ENCODE measurements at places on chromosomes 2 and 18.

DNA sequence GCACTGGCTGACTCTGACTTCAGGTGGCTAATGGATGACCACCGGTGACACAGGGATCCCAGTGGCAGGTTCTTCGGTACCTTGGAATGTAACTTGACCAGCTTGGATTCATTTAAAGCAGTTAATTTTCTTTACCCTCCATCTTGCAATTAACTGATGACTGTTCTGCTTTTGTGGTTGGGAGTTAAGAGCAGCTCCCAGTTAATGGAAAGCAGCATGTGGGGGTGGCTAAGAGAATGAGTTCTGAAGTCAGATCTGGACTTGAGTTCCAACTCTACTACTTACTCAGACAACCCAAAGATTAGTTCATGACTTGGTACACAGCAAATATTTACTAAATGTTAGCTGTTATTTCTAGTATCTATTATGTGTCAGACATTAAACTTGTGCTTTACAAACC, 58.5 kb downstream of the FAM228A start:
- no peak for DNase-seq

DNA sequence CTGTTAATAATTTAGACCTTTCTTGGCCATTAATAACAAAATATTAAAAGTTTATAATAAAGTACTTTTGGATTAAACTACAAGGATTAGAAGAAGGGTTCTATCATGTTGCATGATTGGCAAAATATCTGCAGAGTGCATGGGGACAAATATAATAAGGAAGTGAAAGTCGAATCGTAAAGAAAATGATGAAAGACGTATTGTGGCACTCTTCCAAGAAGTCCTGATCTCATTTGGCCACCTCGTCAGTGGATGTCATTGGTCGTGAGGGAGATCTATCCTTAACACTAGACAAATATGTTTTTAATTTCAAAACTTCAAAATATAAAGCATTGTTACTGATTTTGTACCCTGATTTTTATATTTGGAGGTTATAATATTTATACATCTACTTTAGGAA, 197.7 kb upstream of the STON1 start:
- no peak for DNase-seq

DNA sequence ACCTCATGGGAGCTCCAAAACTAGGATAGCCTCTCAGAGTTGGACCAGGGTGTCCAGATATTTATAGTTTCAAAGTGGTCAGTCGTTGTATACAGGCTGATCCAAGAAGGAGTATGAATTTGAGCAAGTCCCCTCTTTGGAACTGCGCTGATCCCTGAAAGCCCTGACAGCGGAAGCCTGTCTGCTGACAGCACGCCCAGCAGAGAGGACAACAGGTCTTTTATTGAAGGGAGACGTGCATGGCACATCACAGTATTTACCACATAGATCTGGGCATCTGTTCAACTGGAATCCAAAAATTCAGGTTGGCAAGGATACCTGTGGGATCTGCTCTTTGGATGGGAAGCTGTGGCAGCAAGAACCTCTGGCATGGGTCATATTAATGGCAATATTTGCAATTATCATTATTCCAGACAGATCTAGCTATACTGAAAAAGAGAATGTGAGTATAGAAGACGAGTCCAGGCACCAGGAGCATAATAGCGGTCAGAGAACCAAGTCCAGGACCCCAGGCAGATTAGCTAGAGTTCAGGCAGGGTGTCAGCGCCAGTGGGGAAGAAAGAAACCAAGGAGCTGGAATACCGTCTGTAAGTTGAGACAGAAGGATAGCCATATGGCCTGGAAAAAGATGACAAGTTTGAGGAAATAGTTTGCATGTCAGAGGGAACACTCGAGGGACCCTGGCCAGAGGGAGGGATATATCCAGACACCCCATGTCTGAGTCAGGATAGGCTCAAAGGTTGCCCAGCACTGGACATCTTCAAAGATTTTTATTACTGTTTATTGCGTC, 260.4 kb upstream of the FANCL start:
- no peak for DNase-seq

- DNase-seq, result no peak
These were observed 36.5 kb upstream of the HPCAL1 start for GRCh38 chr2:10266133-10266620.

GRCh38 chr2:119482481-119483394, 41.5 kb downstream of the SCTR start:
- DNase-seq, result no peak

GRCh38 chr2:27095745-27096651, 9.4 kb downstream of the KHK start:
- peak; percentile 72 for DNase-seq

- DNase-seq, result no peak
These were observed 143.7 kb downstream of the CERS6 start for GRCh38 chr2:168599738-168600137.

DNA sequence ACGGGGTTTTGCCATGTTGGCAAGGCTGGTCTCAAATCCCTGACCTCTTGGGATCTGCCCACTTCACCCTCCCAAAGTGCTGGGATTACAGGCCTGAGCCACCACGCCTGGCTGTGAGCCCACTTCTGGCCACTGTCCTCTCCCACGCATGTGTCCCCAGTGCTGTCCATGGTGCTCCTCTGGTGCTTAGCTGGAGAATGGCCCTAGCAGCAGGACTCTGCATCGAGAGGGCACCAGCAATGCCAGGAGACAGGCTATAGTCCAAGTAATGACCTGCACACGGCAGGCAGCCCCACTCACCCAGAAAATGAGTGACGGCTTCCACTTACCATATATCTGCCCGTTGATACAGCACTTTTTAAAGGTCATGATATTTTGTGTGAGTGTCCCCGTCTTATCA, 66.3 kb upstream of the NARS1 start:
- no peak for DNase-seq

GRCh38 chr2:238380336-238380735, 46.4 kb upstream of the ASB1 start:
- DNase-seq, result no peak

DNA sequence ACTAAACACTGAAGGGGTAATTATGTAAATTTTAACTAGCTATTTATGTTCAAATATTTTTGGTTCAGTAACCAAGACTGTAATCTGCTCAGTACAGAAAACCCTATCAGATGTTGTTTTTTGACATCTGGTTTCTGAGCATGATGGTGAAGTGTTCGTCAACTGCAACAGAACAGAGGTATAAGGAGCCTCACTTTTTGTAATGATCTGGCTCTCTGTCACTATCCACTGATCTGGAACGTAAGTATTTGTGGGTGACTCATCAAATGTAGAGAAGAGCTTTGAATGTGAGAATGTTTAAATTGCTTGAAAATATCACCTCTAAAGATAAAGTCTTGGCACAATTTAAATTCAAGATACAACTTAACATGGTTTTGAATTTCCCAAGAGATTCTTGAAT, 213.6 kb upstream of the FAM98A start:
- no peak for DNase-seq

- no peak for DNase-seq
These were observed 171.6 kb downstream of the FIGN start for GRCh38 chr2:163564236-163564635.

DNA sequence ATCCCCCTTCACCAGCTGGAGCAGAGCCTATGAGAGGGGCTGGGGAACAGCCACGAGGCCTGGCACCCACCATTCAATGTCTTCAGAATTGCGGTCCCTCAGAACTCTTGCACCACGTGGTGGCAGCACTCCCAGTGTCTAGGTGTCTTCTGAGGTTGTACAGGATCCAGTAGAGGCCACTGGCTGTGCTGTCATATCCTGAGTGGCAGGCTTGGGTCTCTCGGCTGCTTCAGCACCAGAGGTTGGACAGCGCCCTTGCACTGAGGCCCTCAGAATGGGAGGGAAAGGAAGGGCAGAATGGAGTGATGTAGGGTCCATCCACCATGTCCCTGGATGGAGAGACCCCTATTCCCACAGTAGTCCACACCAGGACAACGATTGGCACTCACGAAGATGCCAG, 112.0 kb upstream of the TEKT4 start:
- DNase-seq, result no peak

DNA sequence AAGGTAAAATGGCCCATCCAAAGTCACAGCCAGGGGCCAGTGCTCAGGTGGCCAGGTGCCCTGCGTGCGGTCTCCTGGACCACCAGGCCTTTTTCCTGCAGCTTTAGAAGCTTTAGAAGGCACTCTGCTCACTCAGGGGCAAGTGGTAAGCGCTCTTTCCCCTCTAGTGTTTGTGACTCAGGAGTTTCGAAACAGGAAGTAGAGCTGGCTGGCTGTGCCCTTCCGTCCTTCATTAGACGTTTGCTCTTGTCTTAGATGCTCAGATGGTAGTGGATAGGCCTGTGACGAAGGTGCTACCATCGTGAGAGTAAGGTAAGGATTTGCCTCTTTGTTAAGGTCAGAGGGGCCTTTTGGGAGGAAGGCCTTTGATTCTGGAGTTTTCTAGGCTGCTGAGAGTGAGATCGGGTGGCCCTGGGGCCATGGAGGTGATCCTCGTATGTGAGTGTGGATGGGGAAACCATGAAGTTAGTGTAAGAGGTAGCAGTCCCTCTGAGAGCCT, at the start of gene CASP8:
TSS of gene CASP8 (plus strand) at position 235 of the 499 bp plus-strand sequence. CDS start 5,951 bp downstream, outside the sequence.
- peak; percentile 35 for DNase-seq

DNA sequence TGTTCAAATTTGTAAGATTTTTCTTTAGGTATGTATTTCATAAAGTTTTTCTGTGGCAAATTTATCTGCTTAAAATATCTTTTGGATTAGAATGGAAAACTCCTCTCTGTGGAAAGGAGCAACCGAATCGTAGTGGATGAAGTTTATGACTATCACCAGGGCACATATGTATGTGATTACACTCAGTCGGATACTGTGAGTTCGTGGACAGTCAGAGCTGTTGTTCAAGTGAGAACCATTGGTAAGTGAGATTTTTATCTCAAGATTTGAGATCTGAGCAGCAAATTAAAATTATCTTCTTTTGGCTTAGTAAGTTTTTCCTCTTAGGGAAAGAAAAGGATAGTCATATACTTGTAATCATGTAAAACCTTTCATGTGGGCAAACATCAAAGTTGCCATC, 14.2 kb downstream of the IL18RAP start:
- no peak for DNase-seq

GRCh38 chr2:239685965-239686364, 285.1 kb upstream of the HDAC4 start:
- no peak for DNase-seq

DNA sequence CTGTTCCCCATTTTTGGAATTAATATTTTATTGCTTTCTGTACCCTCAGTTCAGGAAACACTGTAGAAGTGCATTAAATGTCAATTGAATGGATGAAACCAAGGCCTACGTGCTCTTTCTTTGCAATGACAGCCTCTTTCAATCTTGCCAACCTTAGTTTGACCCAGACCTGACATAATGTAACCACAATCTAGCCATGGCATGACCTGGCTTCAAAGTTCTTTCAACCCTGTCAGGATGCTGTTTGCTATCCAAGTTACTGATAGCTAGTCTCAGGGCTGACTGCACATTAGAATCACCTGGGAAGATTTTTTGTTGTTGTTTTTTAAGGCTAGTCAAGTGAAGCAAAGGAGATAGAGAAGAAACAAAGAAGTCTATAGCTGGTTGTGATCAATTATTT, 190.9 kb upstream of the PKDCC start:
- no peak for DNase-seq

DNA sequence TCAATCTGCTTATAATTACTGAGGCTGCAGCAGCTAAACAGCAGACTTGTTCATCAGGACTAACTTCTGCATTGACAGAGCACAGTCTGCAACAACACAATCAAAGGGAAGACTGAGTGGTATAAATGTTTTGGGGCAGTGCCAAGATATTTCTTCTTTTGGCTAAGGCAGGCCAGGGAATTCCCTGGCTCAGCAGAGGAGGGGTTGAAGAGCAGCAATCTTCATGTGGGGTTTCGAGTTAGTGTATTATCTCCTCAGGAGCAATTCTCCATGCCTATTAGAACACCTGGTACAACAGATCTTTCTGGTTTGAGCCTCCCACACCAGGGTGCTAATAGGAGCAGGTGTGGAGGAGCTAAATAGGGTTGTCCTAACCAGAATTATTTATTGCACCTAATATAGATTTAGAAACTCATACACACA, 103.0 kb upstream of the STK17B start:
- no peak for DNase-seq

Data from gastrocnemius medialis (tissue), 4 donors.